Keratinocyte (primary cell): ENCODE measurements at places on chromosomes 6 and 20. TPM values are rescaled to one million over a fixed set of nuclear protein-coding genes. Genes with fewer than 3 reads are reported as not detected.

The NDRG3 gene
- 36.2 to 52.3 TPM (median 44.1 TPM) in 3 replicates for polyA plus RNA-seq

DNA sequence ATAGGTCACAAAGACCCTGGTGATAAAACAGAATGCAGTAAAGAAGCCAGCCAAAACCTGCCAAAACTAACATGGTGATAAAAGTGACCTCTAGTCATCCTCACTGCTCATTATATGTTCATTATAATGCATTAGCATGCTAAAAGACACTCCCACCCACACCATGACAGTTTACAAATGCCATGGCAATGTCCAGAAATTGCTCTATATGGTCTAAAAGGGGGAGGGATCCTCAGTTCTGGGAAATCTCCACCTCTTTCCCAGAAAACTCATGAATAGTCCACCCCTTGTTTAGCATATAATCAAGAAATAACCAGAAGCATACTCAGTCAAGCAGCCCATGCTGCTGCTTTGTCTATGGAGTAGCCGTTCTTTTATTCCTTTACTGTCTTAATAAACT lies 40.4 kb upstream of the MC3R start:
- H3K36me3 ChIP-seq = no peaks in the 10 kb centered on the region
- no peaks in the 10 kb centered on the region for H3K4me1 ChIP-seq
- DNase-seq = no peak
- H3K4me3 ChIP-seq = no peak overlapping the region
- no peak overlapping the region for H3K27ac ChIP-seq

GRCh38 chr6:13924949-13925881 lies at the start of gene RNF182:
RNF182 (plus strand) TSS chr6:13924952; CDS start chr6:13977120, 52,168 bp downstream.
- no peak for DNase-seq
- H3K36me3 ChIP-seq = no peaks in the 10 kb centered on the region
- H3K27ac ChIP-seq = no peak within 1 kb of the TSS
- peaks cover 13% of the 10 kb centered on the region for H3K4me1 ChIP-seq

- no peaks in the 10 kb centered on the region for H3K27me3 ChIP-seq
- H3K4me1 ChIP-seq = peaks cover 14% of the 10 kb centered on the region
Measured at GRCh38 chr6:158837684-158838625, 18.8 kb upstream of the EZR start.

- no peak overlapping the region for H3K4me3 ChIP-seq
- H3K36me3 ChIP-seq = no peaks in the 10 kb centered on the region
- peak overlapping the region; percentile 90 for H3K27ac ChIP-seq
Measured at GRCh38 chr6:81995548-81996289, 243.2 kb upstream of the TENT5A start.
